ENCODE measurements at places on chromosomes 1 and 21.

DNA sequence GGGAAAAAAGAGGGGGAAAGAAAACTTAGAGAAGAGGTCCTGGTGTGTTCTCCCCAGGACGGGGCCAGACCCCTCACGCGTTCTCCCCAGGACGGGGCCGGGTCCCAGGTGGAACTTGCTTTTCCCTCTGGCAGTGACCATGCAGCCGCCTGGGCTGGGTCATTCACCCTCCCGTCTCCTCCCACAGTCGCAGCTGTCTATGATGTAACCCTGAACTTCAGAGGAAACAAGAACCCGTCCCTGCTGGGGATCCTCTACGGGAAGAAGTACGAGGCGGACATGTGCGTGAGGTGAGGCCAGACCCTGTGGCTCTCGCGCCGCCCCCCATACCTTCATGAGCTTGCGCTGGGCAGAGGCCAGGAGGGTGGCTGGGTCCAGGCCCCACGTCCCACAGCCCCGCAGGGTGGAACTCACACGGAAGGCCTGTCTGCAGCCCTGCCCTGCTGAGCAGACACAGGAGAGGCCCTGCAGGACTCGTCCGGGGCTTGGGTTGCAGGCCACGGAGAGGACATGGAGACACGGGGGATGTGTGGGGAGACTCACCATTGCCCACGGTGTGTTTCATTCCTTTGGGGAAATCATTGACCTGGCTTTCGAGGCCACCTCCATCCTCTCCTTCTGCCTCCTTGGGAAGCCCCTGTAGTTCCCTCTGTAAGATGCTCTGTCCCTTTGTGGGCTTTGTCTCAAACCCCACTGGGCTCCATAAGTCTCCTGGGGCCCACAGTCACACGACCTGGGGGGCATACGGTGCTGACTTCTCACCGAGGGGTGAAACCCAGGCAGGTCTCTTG lies 40.7 kb upstream of the TRAPPC10 start:
- DNase-seq, result no peak

DNA sequence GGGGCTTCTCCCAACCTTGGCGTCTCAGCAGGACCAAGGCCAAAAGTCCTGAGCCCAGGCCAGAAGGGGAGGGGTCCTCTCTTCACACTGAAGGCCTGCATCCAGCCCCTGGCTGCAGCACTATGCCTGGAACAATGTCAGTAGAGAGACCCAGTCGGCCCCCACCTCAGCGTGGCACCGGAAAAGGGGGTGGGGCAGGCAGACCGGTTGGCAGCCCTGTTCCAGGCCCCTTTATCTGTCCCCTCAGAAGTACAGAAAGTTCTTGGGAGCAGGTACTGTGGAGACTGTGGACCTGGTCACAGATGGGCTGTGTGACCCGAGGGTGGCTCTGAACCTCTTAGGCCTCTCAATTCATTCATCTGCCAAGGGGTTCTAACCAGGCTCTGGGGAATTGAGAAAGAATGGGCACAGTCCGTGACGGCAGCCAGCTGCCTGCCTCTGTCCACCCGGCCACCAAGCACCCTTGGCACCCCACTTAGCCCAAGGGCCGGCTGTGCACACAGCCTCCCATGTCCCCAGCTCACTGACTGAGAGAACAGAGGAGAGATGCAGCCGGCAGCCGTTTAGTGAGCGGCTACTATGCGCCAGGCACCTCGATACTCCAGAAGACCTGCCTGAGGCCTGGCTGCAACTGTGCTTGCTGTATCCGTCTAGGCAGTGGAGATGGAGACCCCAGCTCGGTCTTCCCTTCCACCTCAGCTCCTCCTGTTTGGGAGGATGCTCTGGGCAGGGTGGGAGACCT lies 23.9 kb downstream of the RUNX3 start:
- DNase-seq, result no peak

- no peak for DNase-seq
Measured at GRCh38 chr1:118920124-118920717, 67.9 kb downstream of the TBX15 start.

- no peak for DNase-seq
Measured at GRCh38 chr21:42237577-42237976, 18.6 kb downstream of the ABCG1 start.

DNA sequence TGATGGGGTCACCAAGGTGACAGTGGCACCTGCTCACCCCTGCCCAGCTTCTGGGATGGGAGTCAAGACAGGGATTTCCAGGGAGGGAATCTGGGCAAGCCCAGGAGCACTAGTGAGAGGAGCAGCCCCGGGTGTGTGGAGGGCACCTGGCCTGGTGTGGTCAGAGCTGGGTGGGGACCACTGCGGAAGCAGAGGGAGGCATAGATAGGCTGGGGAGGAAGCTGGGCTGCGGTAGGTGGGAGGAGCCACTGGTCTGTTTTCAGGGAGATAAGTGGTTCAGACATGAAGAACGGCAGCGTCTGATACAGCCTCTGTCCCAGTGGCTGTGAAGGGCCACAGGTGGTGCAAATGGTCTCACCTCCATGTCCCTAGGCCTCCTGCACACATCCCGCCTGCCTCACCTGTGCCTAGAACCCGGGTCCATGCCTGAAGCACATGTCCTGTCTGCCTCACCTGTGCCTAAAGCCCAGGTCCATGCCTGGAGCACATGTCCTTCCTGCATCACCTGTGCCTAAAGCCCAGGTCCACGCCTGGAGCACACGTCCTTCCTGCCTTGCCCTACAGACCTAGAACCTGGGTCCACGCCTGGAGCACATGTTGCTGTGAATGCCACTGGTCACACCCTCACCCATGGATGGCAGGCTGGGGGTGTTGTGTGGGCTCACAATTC lies 325.9 kb upstream of the AJAP1 start:
- DNase-seq, result no peak

DNA sequence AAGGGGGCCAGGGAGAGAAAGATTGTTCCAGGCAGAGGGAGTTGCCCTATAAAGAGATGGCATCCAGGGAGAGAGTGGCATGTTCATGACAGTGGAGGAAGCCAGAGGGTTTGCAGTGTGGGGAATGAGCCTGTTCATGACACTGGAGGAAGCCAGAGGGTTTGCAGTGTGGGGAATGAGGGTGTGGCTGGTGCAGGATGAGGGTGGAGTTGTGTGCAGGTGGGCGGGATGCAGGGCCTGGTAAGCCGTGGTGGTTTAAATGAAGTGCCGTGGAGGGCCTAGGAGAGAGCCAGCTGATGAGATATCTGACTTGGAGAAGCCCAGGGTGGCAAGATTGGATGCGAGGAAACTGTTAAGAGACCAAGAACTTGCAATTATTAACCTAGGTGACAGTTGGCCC lies 131.8 kb downstream of the CAMTA1 start:
- DNase-seq, result no peak

DNA sequence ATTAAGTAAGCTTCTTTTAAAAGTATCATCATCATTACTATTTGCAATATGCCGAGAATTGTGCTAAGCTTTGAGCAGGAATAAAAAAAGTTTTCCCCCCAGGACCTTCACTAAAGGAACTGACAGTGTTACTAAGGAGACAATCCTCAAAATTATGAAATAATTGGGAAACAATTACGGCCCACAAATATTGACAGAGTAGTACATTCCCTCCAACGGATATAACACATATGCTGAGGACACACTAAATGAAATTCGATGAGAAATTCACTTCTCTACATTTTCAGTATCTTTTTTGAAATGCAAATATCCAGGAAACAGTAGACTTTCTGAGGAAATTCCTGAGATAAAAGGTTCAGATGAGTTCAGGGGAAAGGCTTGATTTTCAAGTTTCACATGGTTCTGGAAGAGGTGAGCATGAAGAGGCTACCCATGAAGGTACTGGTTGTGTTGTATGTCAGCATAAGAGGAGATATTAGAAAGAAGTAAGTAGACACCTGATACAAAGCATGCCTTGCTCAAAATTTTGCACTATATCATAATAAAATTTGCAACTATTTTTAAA lies 171.2 kb upstream of the NR5A2 start:
- no peak for DNase-seq

DNA sequence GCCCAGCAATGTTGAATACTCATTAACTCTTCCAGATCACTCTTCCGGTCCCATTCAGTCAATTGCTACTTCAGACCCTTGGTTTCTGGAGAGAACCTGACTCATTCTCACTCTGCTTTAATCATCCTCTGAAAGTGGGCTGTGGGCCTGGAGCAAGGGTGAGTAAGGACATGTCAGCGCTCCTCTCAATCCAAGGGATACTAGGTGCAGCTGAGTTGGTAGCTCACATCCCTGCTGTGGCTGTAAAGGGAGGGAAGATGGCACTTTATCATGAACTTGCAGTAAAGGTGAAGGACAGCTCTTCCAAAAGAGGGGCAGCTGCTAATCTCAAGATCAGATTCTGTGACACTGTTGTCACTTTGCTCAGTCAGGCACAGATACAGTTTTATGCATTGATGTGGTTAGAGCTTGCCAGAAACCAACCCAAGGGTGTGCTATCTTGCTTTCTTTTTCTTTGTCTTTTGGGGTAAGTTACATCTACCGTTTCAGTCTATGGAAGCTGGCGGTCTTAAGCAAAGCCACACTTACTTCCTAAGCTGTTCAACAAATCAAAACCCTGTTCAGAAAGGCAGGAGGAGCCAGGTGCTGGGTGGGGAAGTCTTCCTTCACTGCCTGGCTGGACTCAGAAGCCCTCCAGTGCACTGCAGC lies 26.5 kb upstream of the NTPCR start:
- peak; percentile 15 for DNase-seq

DNA sequence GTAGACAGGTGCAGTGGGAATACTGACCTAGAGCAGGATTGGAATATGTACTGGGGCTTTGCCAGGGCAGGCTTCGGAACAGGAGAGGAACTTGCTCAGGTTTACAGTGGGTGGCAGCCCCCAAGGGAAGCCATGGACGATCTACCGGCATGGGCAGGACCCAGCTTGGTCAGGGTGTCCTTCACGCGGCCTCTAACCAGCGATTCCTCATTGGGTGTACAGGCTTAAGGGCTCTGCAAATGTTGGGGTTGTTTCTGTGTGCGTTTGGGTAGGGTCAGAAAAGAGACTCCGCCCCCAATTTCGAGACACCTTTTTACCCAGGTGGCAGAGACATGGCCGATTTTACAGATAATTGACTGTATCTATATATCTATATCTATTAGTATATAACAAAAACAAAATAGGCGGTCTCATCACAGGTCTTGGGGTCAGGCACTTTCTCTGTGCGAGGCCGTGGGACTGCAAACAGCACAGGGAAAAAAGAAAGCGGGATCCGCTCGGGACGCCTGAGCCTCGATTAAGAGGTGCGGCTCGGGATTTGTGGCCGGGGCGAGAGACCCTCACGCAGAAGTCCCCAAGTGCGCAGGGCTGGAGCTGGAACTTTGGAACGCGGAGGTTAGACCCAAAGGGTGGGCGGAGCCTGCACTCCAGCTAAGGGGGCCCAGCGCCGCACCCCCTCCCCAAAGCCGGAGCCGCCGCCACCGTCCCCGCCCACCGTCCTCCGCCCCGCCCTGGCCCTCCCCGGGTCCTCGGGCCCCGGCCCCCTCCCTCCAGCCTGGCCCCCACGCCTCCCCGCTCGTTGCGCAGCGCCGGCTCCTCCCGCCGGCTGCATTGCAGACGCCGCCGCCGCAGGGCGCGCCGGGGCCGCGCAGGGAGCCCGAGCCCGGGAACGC lies 67.5 kb upstream of the VAMP3 start:
- no peak for DNase-seq

GRCh38 chr21:24832961-24833360 lies 774.3 kb downstream of the MRPL39 start:
- no peak for DNase-seq

DNA sequence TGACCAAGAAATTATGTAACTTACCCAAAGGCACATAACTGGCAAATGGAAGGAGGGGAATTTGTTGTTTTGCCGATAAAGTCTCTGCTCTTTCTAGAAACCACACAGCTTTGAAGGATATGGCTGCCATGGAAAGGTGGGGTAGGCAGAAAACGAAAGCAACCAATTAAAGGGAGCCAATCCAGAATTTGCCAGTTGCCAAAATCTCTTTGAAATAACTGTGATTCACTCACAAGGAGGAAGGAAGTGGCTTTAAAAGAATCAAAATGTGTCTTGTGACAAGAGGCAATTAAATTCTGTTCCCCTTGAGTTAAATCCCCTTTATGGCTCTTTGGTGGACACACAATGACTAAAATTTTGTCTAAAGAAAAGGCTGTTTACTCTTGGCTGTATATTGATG lies 61.2 kb upstream of the CCDC190 start:
- DNase-seq, result no peak

DNA sequence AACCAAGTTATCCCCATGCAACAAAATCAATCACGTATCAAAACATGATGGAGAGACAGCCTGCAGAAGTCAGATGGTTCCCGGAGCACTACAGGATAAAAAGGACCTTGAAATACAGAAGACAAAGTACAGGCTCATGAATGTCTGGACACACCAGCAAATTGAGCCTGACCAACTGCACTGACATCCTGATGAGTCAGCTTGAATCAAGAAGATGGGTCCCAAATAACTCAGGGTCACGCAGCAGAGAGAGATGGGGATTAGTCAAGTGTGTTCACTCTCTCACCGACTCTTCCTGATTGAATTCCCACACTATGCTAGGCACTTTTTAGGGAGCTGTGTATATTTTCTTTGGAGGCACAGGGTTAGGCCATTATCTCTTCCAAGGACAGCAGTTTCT lies 71.1 kb upstream of the DIRAS3 start:
- DNase-seq, result no peak

- DNase-seq, result no peak
Measured at GRCh38 chr1:5756434-5757186, 235.6 kb downstream of the NPHP4 start.

DNA sequence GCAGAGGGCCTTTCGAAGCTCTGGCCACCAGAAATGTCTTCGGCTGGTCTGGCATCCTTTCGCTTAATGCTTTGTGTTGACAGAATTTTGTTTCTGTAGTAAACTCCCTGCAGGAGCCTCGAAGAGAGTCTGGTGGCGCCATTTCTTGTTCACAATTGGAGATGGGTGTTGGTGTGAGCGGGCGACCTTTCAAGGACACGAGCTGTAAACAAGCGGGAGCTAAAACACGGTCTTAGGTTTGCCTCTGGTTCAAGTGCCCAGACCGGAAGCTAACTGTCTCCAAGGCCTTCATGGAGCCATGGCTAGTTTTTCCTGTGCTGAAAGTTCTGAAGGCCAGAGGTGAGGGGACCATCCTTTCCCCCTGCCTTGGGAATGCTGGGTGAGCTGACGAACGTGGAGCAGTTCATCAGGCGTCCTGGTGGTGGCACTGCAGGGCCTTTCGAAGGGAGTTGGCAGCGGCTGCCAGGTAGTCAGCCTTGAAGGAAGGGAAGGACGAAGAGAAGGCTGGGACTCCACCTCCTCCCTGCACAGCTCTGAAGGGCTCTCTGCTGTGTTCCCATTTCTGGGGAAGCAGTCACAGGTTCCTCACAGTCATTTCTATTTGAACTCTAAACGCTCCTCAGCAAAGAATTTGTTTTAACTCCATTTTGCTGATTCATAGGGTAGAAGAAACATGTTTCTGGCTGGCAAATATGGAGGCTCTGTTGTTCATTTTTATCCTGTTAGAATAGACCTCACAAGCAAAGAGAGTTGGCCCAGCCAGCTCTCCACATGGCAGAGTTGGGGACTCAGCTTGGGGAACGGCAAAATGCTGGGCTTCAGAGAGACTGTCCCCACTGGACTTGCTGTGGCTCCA lies 35.2 kb downstream of the URB2 start:
- peak; percentile 68 for DNase-seq

Data from stimulated activated CD4-positive, alpha-beta T cell treated with anti-CD3 and anti-CD28 coated beads, Interleukin-12 subunit alpha, Interleukin-12 subunit beta, amount 100 ng/mL, for 4 hours (primary cell).